ENCODE measurements at places on chromosomes 13 and 19.

GRCh38 chr13:24159357-24159756 lies 1.2 kb upstream of the SPATA13 start:
- DNase-seq: no peak

GRCh38 chr13:37349916-37350315 lies 244.5 kb upstream of the CSNK1A1L start:
- no peak for DNase-seq

DNA sequence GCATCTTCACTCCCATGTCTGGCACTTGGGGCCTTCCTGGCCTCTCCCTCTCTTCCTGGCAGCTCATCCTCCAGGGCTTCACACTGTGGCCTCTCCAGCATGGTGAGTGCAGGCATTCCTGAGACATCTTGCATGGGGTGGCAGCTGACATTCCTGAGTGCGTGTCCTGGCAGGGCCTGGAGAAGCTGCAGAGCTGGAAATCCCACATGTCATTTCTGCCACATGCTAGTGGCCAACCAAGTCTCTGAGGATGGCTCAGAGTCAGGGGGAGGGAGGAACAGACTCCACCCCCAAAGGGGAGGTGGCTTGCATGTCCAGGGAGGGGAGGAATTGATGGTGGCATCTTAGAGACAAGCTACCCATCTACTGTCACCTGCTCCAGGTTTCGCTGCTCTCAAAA lies 41.6 kb upstream of the AMER2 start:
- DNase-seq: no peak

DNA sequence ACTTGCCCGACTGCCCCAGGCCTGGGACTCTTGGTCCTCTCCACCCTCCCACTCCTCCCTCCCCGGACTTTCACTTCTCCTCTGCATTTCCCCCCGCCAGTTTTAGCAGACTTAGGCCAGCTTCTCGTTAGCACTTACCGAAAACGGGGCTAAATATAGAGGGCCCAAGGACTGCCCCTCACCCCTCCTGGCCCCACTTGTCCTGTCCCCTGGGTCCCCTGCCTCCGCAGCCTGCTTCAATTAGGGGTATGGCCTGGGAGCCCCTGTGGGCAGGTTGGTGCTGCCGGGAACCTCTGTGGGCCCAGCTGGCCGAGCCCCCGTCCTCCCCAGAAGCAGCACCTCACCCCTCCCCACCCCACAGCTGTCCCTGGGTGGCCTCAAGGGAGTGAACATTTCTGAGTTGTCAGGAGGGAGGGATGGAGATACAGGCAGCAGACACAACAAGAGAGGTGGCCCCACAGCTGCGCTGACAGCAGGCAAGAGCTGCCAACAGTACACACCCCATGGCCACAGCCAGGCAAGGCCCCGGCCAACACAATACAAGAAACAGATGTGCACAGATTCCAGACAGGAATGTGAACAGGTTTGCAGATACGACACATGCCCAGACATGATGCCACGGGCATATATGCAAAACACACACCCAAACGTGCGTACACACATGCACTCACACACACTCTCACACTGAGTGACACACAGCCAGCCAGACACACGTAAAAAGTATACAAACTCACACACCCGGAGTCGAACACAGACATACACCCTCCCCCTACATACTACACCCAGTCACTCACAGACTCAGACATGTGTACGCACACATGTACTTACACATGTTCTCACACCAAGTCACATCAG lies 2.6 kb downstream of the POU2F2 start:
- DNase-seq: no peak

DNA sequence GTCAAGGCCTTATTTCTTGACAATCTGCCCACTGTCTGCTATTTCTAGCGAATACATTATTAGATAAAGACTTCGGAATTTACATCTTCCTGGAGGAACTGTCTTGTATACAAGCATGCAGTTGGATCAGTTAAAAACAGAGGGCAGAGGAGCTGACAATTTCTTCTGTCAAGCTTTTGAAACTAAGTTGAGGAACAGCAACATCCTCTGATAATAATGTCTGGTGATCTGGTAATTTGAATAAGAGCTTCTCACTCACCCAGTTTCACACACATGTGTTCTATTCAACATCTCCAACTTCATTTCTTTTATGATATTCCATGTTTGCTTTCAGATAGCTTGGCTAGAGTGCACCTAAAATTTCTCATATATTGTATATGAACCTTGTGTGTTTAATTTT lies 50.2 kb downstream of the MTMR6 start:
- DNase-seq: no peak

- no peak for DNase-seq
These were observed 21.9 kb downstream of the CEBPA start for GRCh38 chr19:33280351-33280921.

DNA sequence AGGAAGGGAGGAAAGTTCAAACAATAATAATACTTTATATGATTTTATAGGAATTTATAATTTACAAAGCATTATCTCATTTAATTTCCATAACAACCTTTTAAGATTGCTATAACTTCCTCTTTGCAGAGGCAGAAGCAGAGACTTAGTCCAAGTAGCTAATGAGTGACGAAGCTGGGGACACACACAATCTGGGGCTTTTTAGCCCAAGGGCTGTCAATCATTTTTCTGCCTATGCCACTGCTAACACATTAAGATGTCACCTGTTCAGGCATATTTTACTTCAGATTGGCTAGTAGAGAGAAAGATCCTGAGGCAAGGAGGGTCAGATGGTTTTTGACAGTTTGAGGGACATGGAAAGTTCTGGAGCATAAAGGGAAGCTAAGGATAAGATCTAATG lies 12.6 kb downstream of the SCEL start:
- no peak for DNase-seq

GRCh38 chr19:57071444-57071843 lies 48.3 kb upstream of the USP29 start:
- DNase-seq: no peak

GRCh38 chr19:32289566-32290210 lies 55.7 kb upstream of the ZNF507 start:
- DNase-seq: no peak

DNA sequence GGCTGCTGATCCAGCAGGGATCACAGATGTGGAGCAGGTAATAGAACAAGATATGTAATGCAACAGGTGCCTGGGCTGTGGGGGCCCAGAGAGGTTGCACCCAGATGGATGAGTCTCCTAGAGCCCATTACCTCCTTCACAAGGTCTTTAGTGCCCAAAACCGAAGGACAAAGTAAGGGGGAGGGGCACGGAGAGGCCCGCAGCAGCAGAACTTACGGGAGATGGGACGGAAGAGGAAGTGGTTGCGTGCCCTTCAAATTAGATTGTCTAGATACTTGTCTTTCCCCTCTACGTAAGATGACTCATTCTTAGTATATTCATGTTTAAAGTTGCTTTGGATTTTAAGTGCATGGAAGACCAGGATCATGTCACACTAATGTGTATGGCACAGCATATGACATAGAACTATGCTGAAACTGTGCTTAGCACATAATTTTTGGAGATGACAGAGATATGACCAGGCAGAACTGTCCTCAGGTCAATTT lies 5.7 kb upstream of the MRPS31 start:
- DNase-seq: peak; percentile 43

GRCh38 chr19:48835734-48836088 lies 580 bp downstream of the HSD17B14 start:
- peak; percentile 93 for DNase-seq

GRCh38 chr13:20118268-20119140 lies 42.3 kb downstream of the GJA3 start:
- no peak for DNase-seq

GRCh38 chr13:32039056-32039455 lies 7.5 kb downstream of the FRY start:
- DNase-seq: no peak

- DNase-seq: no peak
These were observed 23.6 kb upstream of the LRCH1 start for GRCh38 chr13:46529216-46529919.

DNA sequence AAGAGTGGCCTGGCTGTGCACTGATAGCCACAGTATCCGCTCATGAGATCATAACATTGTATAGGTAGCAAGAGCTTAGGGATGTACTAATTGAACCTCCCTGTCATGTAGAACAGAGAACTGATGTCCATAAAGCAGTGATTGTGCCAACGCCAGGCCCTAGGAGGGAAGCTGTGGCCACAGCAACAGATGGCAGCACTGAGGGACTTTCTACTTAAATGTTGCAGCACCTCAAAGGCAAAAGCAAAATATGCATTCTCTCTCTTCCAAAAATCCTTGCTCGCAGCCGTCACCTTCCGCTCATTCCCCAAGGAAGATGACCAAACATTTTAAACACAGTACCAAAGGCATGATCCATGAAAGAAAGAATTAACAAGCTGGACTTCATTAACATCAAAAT lies 32.3 kb downstream of the COL4A1 start:
- no peak for DNase-seq

DNA sequence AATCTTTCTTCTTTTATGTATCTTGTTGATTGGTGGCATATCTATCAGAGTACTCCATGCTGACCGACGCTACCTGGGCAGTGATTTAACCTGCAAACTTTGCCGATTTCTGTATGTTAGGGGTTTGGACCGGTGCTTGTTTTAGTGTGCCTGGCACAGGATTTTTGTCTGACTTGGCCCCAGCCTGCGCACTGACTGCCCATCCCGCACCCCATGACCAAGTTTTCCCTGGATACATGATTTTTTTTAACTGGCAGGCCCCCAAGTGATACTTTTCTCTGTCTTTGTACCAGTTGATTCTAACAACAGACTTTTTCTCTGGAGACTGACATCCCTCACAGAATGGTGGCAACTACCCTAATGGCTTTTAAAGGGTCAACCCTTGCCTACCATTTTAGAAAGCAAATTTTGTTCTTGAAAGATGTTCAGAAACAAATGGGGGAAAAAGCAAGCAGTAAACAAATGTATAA lies 69.0 kb upstream of the C1QTNF9B start:
- no peak for DNase-seq

- DNase-seq: no peak
These were observed 22.5 kb downstream of the PABPC3 start for GRCh38 chr13:25118378-25118905.

DNA sequence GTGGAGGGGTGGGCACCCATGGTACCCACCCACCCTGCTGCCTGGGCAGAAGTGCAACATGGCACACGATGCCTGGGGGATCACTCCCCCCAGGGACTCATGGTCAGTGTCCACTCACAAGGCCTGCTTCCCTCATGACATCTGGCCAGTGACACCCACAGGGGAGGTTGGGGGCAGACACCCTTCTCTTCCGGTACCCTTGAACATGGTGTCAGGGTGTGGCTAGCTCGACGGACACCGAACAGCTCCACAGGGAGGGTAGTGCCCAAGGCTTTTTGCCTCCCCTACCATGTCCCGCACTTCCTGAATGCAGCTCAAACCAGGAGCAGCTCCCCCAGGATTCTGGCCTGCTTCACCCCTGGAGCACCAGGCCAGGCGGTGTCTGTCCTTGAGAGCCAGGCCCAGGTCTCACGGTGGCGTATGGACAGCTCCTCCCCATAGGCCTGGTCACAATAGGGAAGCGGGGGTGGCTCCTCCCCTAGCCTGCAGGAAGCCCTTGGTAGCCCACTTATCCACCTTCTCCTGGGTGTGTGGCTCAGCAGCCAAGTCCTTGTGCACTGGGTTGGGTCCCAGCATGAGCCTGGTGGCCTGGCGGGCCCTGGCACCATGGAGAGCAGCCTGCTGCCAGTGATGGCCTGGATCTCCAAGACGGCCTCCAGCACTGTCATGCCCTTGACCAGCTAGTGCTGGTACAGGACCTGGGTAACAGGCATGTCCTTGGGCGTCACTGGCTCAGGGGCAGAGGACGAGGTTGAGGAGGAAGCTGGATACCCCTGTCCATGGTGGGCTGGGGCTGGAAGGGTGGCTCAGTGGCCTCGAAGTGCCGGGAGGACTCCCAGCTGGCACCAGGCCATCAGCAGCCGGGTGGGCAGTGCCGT lies 7.8 kb downstream of the ACP4 start:
- no peak for DNase-seq

DNA sequence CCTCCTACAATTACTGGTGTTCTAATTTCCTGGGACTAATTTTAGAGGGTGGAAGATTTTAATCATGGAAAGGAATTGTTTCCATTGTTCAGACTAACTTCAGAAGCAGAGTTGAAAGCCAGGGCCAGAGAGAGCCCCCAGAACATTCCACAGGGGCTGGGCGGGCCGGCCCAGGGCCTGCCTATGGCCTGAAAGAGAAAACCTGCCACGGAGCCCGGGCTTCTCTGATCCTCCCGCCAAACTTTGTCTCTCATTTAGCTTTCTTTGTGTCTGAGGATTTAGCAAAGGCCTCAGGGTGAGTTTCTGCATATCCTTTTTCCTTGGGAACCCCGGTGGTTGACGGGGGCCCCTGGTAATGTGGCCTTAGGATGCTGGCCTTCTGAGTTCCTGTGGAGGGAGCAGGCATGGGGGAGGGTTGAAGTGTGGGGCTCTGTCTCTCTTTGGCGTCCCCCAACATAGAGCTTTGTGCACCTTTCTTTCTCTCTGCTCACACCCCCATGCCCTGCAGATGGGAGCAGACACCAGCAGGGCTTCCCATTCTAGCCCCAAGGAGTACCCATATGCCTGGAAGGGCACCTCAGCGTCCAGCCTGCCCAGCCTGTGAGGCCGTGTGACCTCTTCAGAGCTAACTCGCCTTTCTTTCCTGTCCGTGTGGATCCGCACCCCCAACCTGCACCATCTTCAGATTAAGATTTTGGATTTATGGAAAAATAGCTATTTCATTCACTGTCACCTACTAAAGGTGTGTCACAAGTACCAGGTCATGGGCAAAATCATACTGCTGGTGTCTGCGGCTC lies 539.5 kb downstream of the FGF9 start:
- no peak for DNase-seq

DNA sequence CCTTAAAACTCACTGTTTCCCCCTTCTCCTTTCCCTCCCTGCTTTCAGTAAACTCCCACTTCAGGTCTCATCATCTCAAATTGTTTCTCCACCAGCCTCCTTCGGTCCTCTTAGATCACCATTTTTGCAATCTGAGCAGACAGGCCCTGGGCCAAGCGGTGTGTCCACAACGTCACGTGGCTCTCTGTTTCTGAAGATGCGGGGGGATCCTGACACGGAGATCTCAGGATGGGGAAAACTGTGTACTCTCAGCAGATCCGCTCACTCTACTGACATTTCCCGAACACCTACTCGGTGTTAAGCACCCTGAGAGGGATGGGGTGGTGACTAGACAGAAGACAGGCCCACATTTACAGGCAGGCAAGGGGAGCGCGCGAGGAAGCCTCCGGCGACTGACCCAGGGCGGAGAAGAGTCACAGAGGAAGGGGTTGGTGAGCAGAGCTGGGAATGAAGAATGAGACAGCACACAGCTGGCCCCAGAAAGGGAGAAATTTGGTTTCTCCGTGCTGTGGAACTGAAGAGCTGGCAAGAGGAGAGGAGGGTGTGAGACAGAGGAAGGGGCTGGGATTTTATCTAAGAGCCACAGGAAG lies 38.8 kb downstream of the SERP2 start:
- no peak for DNase-seq

All from effector memory CD8-positive, alpha-beta T cell (primary cell).